ENCODE measurements at places on chromosomes 6 and 20.

DNA sequence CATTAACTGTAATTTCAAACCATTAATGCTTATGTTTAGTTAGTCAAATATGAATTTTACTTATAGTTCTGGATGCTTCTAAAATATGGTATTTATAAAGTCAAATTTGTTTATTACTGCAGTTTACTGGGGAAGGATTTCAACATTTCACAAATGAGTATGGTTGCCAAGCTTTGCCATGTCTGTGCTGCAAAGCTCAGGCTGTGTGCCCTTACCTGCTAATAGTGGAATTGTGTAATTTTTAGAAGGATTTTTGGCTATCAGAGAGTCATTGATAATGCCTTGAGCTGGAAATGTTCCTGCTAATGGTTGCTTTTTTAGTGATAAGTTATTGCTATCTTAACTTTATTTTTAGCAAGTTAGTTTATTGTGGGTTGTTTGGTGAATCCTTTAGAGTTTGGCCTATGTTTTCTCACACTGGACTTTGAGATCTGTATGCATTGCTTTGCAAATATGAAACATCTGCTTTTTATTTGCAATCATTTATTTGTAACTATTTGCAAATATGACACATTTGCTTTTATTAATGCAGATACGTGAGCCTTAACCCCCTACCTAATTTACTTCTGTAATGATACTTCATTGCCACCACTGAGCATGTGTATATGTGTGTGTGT is 105.8 kb downstream of the CD109 start:
- DNase-seq: no peak

DNA sequence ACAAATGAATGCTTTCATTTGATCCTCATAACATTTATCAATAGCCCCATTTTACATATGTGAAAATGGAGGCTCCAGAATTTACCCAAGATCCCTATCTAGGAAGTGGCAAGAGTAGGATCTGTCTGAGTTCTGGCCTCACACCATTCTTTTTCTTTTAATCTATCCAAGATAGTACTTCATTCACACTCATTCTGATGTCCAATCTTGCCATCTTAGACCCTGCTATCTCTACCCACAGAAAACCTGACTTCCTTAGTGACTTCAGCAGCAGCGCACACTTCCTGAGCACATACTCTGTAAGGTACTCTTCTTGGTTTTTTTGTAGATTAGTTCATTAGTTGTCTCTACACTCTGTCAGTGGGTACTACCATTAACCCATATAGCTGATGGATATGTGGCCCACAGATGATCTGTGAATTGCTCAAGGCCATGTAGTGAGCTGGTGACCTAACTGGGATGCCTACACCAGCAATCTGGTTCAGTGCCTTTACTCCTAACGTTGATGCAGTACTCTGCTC is 36.3 kb downstream of the COX4I2 start:
- no peak for DNase-seq

DNA sequence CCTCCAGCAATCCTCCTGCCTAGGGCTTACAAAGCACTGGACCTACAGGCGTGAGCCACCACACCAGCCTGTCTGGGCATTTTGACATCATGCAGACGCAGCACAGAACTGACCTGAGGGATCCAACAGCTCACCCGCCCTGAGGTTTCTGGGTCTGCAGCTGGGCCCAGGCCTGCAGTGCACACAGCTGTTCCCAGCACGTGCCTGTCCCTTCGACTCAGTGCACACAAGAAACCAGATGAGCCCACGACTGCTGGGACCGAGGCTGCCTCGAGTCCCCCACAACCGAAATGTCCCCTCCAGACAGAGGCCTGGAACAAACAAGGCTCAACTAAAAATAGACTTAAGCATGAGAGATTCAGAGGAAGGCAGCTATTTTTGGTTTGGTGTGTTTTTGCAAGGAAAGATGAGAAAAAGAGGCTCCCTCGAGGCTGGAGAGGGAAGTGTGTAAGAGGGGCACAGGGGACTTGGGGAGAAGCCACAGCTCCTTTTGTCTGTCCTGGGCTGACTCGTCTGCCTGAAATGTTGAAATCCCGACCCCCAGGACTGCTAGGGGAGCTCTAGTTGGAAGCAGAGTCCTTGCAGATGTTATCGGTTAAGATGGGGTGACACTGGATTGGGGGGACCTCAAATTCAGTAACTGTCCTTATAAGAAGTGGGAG is 66.3 kb downstream of the YTHDF1 start:
- no peak for DNase-seq

- DNase-seq: peak; percentile 64
Observed at GRCh38 chr6:41553405-41553999, 7.3 kb downstream of the FOXP4 start.

GRCh38 chr20:63536997-63537524 is at the start of gene PTK6:
PTK6 (minus strand) TSS chr20:63537376; CDS start chr20:63537314, 62 bp downstream.
- no peak for DNase-seq

DNA sequence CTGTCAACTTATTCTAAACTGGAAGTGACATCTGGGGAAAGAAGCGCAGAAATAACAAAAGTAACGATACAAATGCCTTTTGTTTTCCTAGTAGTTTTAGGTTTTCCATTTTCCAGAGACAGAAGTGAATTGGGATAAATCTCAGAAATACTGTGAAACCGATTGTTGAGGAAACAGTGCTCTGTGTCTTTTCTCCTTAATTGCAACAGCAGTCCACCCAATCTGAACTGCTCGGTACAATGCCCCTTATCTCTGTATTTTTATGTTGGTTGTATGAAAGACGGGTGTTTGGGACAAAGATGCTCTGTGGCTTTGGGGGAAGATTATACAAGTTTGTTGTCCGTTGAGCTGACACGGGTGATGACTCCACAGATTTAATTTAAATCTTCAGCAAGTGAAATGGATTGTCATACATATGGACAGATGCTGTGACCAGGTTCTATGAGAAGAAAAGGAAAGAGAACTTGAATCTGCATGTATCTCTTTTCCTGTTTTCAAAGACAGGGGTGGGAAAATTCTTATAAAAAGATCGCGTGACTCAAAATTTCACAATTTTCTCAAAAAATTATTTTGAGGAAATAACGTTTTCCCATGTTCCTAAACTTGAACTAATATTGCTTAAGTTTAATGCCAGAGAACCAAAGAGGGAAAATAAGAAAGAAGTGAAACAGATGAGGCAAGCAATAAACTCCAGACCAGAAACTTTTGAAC is 41.2 kb downstream of the SASH1 start:
- no peak for DNase-seq

GRCh38 chr20:59253779-59254319 is 46.6 kb upstream of the EDN3 start:
- DNase-seq: no peak

DNA sequence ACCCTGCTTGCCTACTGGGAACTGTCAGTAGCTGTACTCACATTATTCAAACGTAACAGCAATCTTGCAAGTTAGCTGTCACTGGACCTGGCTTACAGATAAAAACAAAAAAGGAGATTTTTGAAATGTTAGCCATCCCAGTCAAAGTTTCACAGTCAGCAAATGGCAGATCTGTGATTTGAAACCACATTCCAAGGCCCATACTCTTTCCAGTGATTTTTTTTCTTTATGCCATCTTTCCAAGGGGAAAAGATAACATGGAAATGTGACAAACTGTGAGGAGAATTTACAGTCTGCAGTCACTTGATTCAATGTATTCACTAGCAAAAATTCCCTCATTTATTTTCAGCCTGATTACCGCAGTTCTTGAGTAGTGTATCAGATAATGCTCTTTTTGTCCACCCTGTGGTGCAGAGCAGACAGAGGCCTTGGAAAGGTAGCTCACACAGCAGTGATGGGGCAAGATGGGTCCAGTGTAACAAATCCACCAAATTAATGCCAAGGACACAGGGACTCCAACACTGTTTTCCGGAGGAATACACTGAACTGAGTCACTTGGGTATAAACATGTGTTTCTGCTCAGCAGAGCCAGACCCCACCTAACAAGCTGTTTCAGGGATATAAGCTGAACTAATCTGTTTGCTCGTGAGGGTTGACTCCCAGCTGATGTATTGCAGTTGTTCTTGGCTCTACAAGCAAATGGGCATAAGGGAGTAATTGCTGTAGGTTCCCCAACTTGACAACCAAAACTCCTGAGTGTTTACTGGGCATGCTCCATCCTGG is 49.9 kb upstream of the ADGRF1 start:
- DNase-seq: no peak

GRCh38 chr6:34517461-34517881 is 38.7 kb downstream of the SPDEF start:
- peak; percentile 42 for DNase-seq

DNA sequence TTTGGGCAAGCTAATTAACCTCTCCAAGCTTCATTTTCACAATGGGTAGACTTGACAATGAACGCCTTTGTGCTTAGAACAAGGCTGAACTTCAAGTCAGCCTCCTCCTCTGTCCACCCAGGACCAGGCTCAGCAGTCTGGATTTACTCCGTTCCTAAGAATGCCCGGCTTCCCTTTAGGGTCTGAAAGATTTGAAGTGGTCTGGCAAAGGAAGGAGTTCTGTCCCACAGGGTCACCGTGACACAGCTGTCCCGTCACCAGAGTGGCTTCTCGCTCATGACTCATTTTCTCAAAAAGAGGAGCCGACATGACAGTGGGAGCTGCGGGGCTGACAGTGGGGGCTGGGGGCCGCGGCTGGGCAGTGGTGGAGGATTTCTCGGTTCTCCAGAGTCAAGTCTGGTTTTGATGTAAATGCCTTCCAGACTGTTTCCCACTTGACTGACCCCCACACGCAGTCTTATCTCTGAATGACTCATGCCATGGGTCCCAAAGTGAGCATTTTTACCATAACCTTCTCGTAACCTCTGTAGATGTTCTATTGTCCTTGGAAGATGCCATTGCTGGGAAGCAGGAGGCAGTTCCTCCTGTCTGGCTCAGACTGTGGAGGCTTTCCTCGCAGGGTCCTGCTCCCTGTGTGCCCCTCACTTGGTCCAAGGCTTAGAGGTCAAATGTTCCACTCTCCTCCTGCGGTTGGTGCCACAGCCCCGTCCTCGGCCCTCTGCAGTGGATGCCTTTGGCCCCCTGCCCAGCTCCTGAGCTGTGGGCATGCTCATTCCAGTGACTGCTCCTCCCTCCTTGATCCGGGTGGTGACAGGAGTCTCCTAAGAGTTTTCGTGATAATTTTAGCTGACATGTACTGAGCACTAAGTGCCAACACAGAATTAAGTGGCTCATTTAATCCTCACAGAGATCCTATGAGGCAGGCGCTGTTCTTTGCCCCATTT is 253.1 kb downstream of the FNDC1 start:
- no peak for DNase-seq

GRCh38 chr6:118641042-118641441 is 10.3 kb downstream of the CEP85L start:
- DNase-seq: no peak

DNA sequence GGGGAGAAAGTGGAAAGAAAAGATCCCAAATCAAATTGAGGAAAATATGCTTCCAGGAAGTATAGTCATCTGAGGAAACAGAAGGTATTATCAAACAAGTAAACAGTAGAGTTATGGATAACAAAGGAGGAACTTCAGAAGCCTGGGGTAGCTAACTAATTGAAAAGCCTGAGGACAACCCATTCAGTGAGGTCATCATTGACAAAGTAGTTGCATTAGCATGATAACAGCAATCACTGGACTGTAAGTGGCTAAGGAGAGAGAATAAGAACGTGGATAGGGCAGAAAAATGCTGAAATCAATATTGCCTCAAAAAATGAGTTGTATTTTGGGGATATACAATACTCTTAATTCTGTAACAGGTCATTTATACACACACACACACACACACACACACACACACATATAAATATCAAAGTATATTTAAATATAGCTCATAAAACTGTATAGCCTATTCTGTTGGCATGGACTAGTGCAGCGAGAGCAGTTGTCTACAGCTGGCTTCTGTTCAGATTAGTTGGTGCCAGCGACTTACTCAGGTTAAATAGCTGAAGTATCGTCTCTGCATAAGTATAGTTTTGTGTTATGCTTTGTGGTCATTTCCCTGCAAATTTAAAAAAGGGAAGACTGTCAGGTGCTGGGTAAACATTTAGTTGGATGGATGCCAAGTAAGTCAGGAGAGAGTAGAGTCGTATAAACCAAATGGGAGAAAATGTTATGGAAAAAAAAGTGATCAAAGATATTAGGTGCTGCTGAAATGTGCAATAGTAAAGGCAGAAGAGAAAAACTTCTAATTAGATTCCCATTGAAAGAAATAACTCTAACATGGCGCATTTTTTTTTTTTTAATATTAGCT is 33.8 kb upstream of the CTAGE9 start:
- DNase-seq: no peak

GRCh38 chr6:33000055-33000454 is 9.3 kb downstream of the HLA-DOA start:
- DNase-seq: peak; percentile 88

GRCh38 chr20:23155141-23155590 is 69.0 kb upstream of the CD93 start:
- peak; percentile 37 for DNase-seq

DNA sequence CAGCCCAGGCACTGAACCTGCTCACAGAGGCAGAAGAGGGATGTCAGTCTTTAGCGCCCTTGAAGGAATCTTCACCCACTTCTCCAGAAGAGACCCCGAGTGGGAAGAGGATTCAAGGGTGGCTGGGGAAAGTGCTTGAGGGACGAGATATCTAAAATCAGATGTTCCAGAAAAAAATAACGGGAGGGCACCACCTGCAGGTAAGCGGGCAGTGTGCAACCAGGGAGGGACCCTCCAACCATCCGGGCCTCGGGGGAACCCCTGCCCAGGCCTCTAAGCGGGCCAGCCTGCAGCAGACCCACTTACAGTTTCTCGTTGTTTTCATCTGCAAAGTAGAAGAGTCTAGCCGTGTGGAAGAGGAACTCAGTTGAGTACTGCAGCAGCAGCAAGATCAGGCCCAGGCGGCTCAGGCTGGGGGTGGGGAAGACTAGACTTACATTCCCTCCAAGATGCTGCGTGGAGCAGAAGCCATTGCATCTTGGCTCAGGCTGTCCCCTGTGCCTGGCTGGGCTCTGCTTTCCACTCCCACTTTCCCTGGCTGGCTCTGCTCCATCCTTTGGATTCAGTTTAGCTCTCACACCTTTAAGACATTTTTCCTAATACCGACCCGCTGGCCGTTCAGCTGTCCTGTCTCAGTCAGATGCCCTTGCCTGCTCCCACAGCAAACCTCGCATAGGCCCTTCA is 71.0 kb downstream of the TRAM2 start:
- DNase-seq: peak; percentile 61

DNA sequence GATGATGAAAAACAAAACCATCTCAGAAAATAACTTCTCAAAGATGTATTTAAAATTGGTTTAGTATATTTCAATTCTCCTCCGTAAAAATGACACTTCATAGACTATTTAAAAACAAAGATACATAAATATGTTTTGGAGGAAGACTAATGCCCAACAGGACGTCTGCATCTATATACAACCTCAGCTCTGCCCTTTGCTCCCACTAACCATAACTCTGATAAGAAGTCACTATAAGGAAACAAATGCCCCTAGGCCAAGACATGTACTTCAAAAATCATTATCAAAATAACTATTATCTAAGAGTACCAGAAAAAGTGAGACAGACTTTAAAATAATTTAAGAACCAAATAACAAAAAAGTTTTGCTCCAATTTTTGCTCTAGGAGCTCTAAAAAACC is 23.4 kb downstream of the PLAGL1 start:
- no peak for DNase-seq

Data from endodermal cell (in vitro differentiated cells).